ENCODE measurements at places on chromosomes 2 and 18.

- DNase-seq: no peak
These were observed 296.4 kb downstream of the CYP26B1 start for GRCh38 chr2:71851094-71851750.

- DNase-seq: no peak
These were observed 68.9 kb upstream of the HAAO start for GRCh38 chr2:42861321-42861720.

DNA sequence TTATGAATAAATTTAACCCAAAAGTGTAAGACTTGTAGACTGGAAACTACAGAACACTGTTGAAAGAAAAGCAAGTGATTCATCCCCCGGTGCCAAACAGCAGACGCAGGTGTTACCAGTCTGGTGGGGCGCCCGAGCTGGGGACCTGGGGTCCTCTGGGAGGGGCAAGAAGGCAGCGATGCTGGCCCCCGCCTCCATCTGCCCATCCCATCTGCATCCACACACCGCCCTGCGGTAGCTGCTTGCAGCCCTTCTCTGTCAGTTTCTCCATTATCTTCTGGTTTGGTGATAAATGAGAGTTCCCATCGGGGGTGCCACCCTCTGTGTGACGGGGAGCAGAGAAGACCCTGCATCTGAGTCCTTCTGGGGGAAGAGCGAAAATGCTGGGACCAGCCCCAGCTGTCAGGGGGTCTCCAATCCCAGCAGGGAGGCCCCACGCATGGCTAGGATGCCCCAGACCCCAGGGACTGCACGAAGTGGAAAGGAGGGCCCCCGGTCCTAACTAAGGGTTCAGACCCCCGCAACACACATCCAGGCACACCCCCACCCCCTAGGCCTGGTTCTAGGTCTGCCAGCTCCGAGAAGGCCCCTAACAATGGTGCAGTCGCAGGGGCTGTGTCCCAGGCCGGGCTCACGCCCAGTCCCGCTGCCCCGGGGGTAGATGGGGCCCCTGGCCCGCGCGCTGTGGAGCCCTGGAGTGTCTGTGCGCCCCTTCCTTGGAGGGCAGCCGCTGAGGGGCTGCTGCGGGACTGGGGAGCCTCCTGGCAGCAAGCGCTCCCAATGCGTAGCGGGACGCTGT lies 686 bp upstream of the RGPD8 start:
- DNase-seq: peak; percentile 33

DNA sequence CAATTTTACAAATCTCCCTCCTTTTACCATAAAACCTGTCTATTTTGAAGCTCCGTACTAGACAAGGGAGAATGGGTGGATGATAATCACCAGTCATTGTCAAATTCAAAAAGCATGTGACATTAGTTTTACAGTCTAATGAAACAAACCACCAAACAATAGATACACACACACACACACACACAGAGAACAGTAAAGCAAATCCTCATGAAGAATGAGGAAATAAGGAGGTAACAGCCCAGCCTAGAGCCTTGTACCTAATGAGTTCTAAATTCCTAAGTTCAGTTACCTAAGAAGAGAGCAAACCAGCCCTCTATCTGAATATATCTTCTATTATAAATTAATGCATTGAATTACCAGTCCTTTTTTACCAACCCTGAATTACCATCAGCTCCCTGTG lies 36.8 kb upstream of the BZW1 start:
- no peak for DNase-seq

- peak; percentile 52 for DNase-seq
These were observed 75.9 kb downstream of the SLC66A2 start for GRCh38 chr18:79875531-79875919.

DNA sequence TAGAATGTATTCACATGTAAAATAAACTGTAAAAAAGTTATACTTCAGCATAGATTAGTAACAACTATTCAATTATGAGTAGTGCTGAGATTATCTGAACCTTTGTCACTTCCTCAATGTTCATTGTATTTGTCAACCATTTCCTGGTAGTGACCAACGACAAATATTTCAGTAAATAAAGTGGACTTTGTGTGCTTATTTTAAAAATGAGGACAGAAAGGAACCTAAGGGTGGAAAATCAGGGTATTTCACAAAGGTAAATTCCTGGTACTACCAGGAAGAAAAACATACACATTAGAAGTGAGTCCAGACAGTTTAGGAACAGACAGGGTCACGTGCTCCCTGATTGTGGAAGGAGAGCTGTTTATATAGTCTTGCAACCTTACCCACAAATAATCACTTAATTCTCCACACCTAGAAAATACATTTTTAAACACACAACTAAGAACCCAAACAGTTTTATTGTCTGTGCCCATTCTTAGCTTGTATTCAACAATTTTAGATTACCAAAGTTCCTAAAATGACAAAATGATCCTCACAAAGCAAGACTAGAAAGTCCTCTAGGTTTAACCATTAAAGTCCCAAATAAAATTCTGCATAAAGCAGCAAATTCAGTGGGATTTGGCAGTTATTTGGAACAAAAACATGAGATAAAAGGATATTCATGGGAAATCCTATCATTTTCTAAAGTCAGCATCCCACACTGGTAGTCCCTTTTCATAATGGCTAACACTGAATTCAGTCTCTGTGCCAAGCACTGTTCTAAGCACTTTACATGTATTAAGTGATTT lies 28.2 kb downstream of the PELI1 start:
- DNase-seq: no peak

GRCh38 chr2:18085593-18085992 lies 207.1 kb downstream of the KCNS3 start:
- DNase-seq: no peak
